Smooth muscle cell of the brain vasculature (primary cell): ENCODE measurements at places on chromosomes 2 and 18.

- no peak for DNase-seq
These were observed 41.9 kb upstream of the MRPL33 start for GRCh38 chr2:27729614-27730013.

GRCh38 chr2:3606028-3606369, 11.1 kb downstream of the COLEC11 start:
- DNase-seq = no peak

GRCh38 chr2:100429726-100430125, 12.3 kb upstream of the CHST10 start:
- DNase-seq = no peak

- DNase-seq = no peak
These were observed 80.4 kb upstream of the RAPGEF4 start for GRCh38 chr2:172655091-172655837.

GRCh38 chr2:152472481-152472887, 137.5 kb downstream of the FMNL2 start:
- DNase-seq = no peak

- no peak for DNase-seq
These were observed 31.6 kb upstream of the NOSTRIN start for GRCh38 chr2:168770796-168771195.

GRCh38 chr2:119179991-119180390, 21.4 kb upstream of the C1QL2 start:
- DNase-seq = no peak

DNA sequence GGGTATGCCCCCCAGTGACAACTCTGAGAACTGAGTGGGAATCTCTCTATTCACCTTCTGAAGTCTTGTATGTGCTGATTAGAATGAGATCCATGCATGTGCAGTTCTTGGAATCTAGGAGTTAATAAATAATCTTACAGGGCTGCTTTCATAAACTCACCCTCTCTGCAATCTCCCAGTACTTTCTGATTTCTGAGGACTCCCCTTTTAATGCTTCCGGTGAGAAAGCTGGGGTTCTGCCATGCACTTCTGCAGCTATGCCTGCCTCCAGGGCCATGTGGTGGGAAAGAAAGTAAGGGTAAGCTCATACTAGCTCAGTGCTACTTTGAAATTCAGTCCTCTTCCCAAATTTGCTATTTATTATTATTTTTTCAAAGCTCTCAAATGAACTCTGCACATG, 432.9 kb downstream of the MTX2 start:
- no peak for DNase-seq

GRCh38 chr2:233964581-233964980, 47.4 kb downstream of the TRPM8 start:
- no peak for DNase-seq

DNA sequence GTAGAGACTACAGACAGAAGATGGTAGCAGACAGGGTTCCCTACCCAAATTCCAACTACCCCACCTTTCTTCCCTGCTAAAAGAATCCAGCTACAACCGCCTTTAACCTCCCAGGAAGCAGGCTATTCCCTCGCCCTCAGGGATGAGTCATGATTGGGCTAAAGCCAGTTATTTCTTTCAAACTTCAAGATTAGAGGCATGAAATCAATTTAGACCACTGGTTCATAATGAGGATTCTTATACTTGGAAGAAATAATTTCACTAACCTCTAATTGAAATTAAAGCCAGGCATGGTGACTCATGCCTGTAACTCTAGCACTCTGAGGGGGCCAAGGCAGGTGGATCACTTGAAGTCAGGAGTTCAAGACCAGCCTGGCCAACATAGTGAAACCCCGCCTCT, 20.0 kb downstream of the TRIP12 start:
- no peak for DNase-seq

- DNase-seq = no peak
These were observed 595.7 kb upstream of the HS6ST1 start for GRCh38 chr2:128914320-128914719.

- DNase-seq = no peak
These were observed 22.4 kb downstream of the RRM2 start for GRCh38 chr2:10144771-10145518.

- DNase-seq = no peak
These were observed 34.2 kb downstream of the RAB10 start for GRCh38 chr2:26067980-26068507.

GRCh38 chr2:2831633-2832032, 500.6 kb upstream of the MYT1L start:
- no peak for DNase-seq

DNA sequence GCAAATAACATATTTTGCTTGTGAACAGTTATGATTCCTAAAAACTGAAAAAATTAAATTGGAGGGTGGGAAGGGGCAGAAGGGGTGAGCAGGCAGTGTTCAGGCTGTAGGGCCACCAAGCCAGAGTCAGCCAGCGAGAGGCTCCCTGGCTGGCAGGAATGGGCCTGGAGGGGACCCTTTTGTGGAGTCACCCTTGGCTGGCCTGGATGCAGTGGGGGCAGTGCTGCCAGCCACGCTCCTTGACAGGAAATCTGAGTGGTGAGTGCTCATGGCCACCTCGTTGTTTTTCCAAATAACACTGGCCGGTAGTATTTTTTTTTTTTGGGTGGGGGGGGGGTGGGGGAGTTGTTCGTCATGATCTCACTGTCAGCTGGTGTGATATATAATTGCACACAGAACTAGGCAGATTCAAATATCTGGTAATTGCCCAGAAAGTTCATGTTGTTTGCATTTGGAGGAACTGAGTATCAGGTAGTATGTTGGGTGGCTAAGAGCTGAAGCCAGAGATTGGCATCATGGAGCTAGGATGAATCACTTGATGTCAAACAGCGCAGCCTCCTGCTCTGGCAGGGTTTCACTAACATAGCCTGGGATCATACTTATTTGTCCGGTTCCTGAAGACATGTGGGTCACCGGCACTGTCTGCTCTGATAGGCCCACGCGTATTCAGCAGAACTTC, 160.0 kb downstream of the PTGR3 start:
- no peak for DNase-seq
